ENCODE measurements at places on chromosomes 4 and X.

GRCh38 chr4:124459941-124460310 is 252.6 kb downstream of the ANKRD50 start:
- no peak for DNase-seq

DNA sequence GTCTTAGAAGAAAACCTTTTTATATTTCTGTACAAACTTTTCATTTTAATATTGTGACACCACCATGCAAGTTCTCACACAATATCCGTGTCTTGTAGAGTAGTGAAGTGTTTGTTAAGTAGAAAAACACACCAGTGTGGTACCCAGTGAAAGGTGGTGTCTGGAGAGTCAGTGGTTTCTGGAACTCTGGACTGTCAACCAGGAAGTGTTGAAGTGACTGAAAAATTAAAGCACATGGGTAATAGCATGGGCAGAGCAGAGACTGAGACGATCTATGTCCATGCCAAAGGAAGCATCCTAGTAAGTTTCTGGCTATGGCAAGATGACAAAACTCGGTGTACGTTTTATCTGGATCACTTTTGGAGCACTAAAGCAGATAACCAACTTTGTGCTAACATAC is 22.2 kb downstream of the RAB9A start:
- DNase-seq = no peak

DNA sequence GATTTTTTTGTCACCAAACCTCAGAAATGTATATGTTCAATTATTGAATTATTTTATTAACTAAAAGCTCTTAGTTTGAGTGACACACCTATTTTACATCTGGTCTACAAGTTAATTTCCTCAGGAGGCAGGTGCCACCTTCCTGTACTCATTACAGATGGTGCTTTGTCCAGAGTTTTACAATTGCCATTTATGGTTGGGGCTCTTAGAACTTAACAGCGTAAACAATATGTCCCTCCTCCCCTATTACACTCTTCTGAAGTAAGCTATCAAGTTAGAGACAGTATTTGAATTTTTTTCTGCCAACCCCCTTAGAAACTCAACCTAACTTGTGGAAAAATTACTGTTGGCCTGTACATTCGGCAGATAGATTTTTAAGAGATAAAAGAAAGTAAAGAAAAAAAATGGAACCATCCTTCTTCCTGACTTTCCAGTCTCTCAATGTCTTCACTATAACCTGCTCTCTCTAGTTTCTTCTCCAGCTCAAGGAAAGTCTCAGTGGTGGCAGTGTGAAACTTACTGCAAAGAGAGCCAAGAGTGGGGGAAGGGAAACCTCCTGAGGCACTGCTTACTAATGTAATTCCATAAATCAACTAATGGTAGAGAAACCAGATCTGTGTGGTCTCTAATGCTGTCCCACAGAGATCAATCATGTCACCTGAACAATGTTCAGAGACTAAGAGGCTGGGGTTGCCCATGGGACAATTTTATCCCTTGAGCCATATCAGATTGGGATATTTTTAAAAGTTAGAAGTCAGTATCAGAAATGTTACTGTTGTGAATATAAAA is 7.8 kb downstream of the CXXC4 start:
- DNase-seq = no peak

DNA sequence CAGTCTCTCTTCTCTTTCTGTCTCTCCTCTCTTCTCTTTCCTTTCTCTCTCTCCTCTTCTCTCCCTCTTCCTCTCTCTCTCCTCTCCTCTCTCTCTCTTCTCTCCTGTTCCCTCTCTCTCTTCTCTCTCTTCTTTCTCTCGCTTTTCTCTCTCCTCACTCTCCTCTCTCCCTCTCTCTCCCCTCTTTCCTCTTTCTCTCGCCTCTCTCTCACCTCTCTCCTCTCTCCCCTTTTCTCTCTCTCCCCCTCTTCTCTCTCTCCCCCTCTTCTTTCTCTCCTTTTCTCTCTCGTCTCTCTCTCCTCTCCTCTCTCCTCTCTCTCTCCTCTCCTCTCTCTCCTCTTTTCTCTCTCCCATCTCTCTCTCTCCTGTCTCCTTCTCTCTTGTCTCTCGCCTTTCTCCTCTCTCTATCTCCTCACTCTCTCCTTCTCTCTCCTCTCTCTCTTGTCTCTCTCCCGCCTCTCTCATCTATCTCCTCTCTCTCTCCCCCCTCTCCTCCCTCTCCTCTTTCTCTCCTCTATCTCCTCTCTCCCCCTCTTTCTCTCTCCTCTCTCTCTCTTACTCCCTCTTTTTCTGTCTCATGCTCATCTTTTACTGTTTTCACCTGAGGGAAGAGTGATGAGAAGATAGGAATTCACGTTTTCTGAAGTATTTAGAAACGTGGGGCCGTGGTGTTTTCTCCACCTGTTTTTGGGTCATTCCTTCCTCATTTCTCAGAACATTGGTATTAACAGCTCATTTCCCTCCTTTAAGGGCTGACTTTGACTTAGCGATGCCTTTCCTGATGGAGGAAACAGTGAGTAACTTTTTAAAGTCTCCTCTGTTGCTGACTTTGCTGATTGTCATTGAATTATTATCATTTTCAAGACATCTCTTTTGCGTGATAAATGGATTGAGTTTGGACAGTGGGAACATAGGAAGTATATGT is 80.6 kb upstream of the CD99 start:
- DNase-seq = no peak

- no peak for DNase-seq
These were observed 278.0 kb upstream of the BOD1L1 start for GRCh38 chr4:13905543-13905942.

DNA sequence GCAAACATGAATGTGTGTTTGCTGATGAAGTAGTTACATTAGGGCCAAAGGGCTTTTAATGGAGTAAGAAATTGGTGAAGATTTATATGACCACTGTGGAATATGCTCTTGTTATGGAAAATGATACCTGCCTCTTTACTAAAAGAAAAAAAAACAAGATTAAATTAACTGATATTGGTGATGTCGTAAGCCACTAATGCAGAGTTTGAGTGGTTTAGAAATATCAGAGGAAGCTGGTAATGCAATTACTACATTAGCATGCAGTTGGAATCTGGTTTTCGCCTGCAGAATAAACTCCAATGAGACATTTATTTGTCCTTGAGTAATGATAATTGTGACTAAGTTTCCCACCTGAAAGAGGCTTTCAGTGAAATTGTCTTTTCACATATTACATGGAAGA is 597.9 kb downstream of the GALNTL6 start:
- no peak for DNase-seq

- DNase-seq = no peak
These were observed 207.3 kb downstream of the ANKRD50 start for GRCh38 chr4:124505211-124505610.

GRCh38 chr4:171765514-171765913 is 47.7 kb upstream of the GALNTL6 start:
- no peak for DNase-seq

DNA sequence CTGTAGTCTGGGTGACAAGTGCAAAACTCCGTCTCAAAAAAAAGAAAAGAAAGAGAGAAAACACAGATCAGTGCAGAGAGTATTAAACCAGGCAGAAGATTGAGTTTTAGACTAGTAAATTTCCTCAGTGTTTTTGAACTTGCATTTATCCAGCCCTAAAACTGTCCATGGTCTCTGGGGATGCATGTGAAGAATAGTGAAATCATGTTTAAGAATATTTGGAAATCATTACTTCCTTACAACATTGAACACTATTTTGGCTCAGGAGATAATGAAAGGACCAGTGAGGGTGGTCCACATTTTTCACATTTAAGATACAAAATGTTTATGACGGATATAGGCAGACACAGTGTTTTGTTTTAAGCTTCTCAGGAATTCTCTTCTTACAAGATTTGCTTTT is 195.8 kb upstream of the RASGEF1B start:
- DNase-seq = no peak

DNA sequence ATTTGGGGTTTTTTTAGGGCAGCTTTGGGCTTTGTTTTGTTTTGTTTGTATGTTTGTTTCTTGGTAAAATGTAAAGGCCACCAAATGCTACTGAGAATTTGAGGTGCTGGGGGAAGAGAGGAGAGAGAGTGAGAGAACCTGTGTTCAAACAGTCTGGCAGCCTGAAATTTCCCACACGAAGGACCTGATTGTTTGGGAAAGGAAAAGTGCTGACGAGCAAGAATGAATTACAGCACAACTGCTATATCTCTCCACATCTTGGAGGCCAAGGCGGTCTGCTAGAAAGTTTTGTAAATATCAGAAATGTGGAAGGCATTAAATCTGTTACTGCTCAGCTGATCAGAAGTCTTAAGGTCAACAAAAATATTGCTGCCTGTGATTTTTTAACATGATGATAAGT is 170.5 kb downstream of the PALLD start:
- no peak for DNase-seq

DNA sequence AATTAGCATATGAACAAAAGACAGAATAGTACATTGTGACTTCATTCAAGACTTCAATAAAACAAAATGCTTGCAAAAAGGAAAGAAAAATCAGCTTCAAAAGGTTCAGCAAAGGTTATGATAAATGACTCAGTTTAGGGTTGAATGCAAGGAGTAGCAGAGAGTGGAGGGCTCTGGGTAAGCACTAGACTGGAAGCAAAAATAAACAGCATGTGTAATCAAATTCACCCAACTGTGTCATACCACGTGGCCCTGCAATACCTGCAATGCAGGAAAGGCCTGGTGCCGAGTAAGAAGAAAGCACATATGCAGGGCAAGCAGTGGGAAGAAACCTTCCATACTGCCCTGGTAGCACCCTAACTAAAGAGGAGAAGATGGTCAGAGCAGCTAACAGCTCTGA is 88.7 kb downstream of the ATP11C start:
- DNase-seq = no peak

GRCh38 chr4:119284876-119285780 is 36.8 kb downstream of the FABP2 start:
- DNase-seq = no peak

GRCh38 chr4:69881173-69881773 is 21.3 kb upstream of the SULT1E1 start:
- no peak for DNase-seq

GRCh38 chrX:39714471-39714870 is 383.3 kb downstream of the BCOR start:
- DNase-seq = no peak

GRCh38 chr4:180310616-180311015 is 1932.6 kb upstream of the TENM3 start:
- DNase-seq = no peak

DNA sequence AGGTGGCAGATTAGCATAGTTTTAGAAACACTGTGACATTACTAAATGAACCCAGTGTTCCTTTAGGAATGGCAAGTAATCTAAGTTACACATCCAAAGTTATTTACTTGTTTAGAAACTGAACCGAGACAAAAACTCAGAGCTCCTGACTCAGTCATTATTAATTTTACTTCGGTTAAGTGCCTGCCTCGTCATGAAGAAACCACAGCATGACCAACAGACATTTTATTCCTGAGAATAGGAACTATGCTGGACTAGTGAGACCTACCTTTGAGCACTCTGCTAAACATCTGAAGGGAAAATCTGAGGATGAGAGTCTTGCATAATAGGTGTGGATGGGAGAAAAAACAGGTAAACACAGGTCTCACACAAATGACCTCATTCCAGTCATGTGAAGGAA is 2.5 kb downstream of the BEX1 start:
- no peak for DNase-seq

DNA sequence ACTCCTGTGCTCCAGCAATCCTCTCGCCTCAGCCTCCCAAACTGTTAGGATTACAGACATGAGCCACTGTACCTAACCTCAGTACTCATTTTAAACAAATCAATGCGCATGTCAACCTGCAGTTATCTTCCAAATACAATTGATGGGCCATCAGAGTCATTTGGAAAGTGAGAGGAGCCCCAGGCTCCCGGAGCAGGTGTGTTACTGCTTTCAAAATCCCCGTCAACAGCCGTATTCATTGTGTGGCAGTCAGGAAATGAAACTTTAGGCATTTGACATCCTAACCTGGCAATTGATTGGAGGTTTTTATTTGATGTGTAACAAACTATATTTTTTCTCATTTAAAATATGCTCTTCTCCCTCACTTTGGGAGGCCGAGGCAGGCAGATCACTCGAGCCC is 623.6 kb upstream of the TENM3 start:
- no peak for DNase-seq

DNA sequence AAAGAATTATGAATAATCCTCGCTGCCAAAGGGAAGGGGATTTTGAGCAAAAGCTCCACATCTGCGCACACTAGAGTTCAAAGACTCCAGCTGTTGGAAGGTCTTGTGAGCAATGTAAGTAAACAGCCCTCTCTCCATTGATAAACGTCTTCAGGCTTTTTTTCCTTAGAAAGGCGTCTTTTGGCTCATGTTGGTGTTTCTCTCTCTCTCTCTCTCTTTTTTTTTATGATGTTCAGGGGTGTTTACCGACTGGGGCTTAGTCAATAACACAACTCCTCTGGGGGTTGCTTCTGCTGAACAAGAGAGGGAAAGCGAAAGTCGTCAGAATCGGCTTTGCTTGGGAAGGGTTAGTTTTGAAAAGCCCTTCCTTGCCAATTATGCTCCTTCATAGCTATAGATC is 53.2 kb upstream of the C1QTNF7 start:
- DNase-seq = no peak

DNA sequence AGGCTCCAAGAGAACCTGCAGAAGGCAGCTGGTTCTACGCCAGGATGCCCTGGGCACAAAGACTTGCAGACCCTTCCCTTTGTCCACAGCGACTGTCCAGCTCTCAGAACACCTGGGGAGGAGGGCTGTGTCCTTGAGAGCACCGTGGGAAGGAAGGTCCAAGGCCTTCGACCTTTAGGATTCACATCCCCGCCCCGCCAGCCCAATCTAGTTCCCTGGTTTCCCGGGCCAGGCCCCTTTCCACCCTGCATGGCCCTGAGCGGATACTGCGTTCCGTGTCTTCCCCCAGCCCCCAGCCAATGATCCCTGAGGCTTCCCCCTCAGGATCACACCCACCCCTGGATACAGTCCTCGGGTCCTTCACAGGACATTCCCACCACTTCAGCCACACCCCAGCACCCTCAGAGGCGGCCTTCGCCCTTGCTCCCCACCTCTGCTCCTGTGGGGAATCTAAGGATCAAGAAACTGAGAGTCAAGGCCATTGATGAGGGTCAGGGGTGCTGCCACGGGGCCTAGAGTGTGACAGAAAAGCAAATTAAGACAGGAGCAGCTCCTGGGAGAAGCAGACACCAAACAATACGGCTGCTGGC is 9.1 kb downstream of the ABCD1 start:
- DNase-seq = no peak

GRCh38 chr4:6753103-6753560 is 29.4 kb upstream of the KIAA0232 start:
- DNase-seq = no peak

DNA sequence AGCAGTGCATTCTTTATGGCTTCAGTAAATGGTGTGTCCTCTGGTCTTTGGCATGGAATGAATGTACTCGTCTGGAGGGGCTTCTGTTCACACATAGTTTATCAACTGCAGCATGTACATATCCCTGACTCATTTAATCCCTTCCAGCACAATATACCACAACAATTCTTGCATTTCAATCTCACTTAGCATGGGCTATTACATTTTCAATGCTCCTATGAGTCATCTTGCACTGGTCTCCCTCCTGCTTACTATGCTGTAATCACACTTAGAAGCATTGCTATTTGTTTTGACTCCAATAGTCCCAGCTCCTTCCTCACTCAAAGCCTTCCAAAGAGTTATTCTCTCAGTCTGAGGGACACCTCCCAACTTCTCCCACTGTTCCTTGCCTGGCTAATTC is 180.9 kb upstream of the NUDT10 start:
- no peak for DNase-seq

- DNase-seq = no peak
These were observed 31.7 kb downstream of the BBS12 start for GRCh38 chr4:122764071-122764820.

Data from memory B cell (primary cell).